Testis (tissue), 5 donors: ENCODE measurements at places on chromosomes 1 and 21. TPM values are rescaled to one million over a fixed set of nuclear protein-coding genes. Genes with fewer than 3 reads are reported as not detected.

Gene FCRL3
- 0.47 TPM for total RNA-seq

Gene IPO13
- total RNA-seq, result 67.3 TPM

Gene CTSE
- total RNA-seq, result not detected

Gene KRTAP19-3
- total RNA-seq, result not detected

Gene ALX3
- total RNA-seq, result 0.79 TPM

Gene SDE2
- 22.4 TPM for total RNA-seq

Gene PLA2G2A
- 7.1 TPM for total RNA-seq

Gene CAMK2N1
- total RNA-seq, result 9.5 TPM

Gene TRIM67
- 0.19 TPM for total RNA-seq

Gene PADI6
- not detected for total RNA-seq

Gene CFAP298
- total RNA-seq, result 55.6 TPM

Gene FH
- total RNA-seq, result 54.6 TPM

Gene NBPF6
- total RNA-seq, result 6.8 TPM

Gene FCRL6
- not detected for total RNA-seq

Gene ACKR1
- total RNA-seq, result 14.9 TPM

Gene CPTP
- total RNA-seq, result 64.4 TPM

Gene CNST
- 61.6 TPM for total RNA-seq

Gene LDLRAP1
- total RNA-seq, result 19.8 TPM

Gene PLEKHG5
- 16.4 TPM for total RNA-seq

Gene CA6
- 0.68 TPM for total RNA-seq

Gene SUSD4
- total RNA-seq, result 17.7 TPM

Gene FALEC
- total RNA-seq, result 1.3 TPM

Gene LENEP
- not detected for total RNA-seq

Gene MUTYH
- 31.5 TPM for total RNA-seq

Gene GRIK3
- total RNA-seq, result 6.3 TPM

Gene AMY2A
- 0.24 TPM for total RNA-seq

Gene MSH4
- total RNA-seq, result 8.2 TPM

Gene ASB17
- 18.7 TPM for total RNA-seq

Gene KIF17
- total RNA-seq, result 80.2 TPM

Gene S100B
- 2.7 TPM for total RNA-seq

Gene CFHR3
- total RNA-seq, result not detected

Gene LINGO4
- 3.1 TPM for total RNA-seq

Gene LCE3D
- total RNA-seq, result not detected

Gene AKR7A3
- 6.2 TPM for total RNA-seq

Gene ITPKB
- 18.0 TPM for total RNA-seq

Gene PRUNE1
- total RNA-seq, result 63.9 TPM

Gene IL20
- not detected for total RNA-seq

Gene FCRL1
- not detected for total RNA-seq

Gene COX20
- total RNA-seq, result 41.6 TPM

Gene MYBPH
- 0.25 TPM for total RNA-seq

Gene ETV3L
- not detected for total RNA-seq

Gene LHX4
- 0.63 TPM for total RNA-seq

Gene SAMSN1
- total RNA-seq, result 0.71 TPM

Gene FCGR3A
- total RNA-seq, result 5.5 TPM

Gene CLIC6
- 0.37 TPM for total RNA-seq

Gene CAPN9
- 0.25 TPM for total RNA-seq

Gene SSU72
- 158 TPM for total RNA-seq

Gene ADORA3
- 2.8 TPM for total RNA-seq

Gene S1PR1
- total RNA-seq, result 6.4 TPM
